Regular cardiac myocyte (primary cell): ENCODE measurements at places on chromosomes 13 and 19. TPM values are rescaled to one million over a fixed set of nuclear protein-coding genes. Genes with fewer than 3 reads are reported as not detected.

Gene PLIN4
- total RNA-seq, result 0.28 TPM in 1 of 2 replicates, not detected in the other

Gene ZNF296
- under 0.01 TPM in 1 of 2 replicates, not detected in the other for total RNA-seq

Gene NLRP7
- not detected in 2 replicates for total RNA-seq

Gene EPSTI1
- total RNA-seq, result 3.1 and 4.5 TPM in 2 replicates

Gene TEX101
- not detected in 2 replicates for total RNA-seq

Gene GNG8
- total RNA-seq, result not detected in 2 replicates

Gene C19orf81
- not detected in 2 replicates for total RNA-seq

Gene ZNF850
- total RNA-seq, result 6.2 and 6.7 TPM in 2 replicates

Gene YJEFN3
- 0.28 and 0.38 TPM in 2 replicates for total RNA-seq

Gene ANKLE1
- total RNA-seq, result 1.9 TPM in 1 of 2 replicates, not detected in the other

Gene ZNF253
- total RNA-seq, result 3.1 and 3.9 TPM in 2 replicates

Gene COL5A3
- 4.0 and 18.6 TPM in 2 replicates for total RNA-seq

Gene C19orf73
- 0.58 and 0.85 TPM in 2 replicates for total RNA-seq

Gene OR10H1
- total RNA-seq, result not detected in 2 replicates

Gene SBK2
- not detected in 2 replicates for total RNA-seq

Gene LATS2
- 11.0 and 11.7 TPM in 2 replicates for total RNA-seq

Gene SLC10A2
- not detected in 2 replicates for total RNA-seq

Gene FREM2
- total RNA-seq, result not detected in 2 replicates

Gene SRRM5
- not detected in 2 replicates for total RNA-seq

Gene ADAMTSL5
- total RNA-seq, result 1.9 and 3.4 TPM in 2 replicates

Gene MISP
- 0.19 and 0.85 TPM in 2 replicates for total RNA-seq

Gene FFAR2
- not detected in 2 replicates for total RNA-seq

Gene GJB2
- total RNA-seq, result under 0.01 TPM in 2 replicates

Gene EDNRB
- 5.4 and 11.8 TPM in 2 replicates for total RNA-seq

Gene PTGER1
- total RNA-seq, result 1.7 and 3.5 TPM in 2 replicates

Gene C19orf85
- total RNA-seq, result not detected in 2 replicates

Gene N4BP2L1
- total RNA-seq, result 0.58 and 8.2 TPM in 2 replicates

Gene CGB5
- total RNA-seq, result not detected in 2 replicates

Gene FCER2
- total RNA-seq, result not detected in 2 replicates

Gene PRR19
- total RNA-seq, result 0.19 and 0.28 TPM in 2 replicates

Gene AZU1
- total RNA-seq, result not detected in 2 replicates

Gene TNFSF9
- 0.19 and 1.1 TPM in 2 replicates for total RNA-seq

Gene HIF3A
- under 0.01 and 1.1 TPM in 2 replicates for total RNA-seq

Gene KIR2DL3
- total RNA-seq, result not detected in 2 replicates

Gene KRTDAP
- not detected in 2 replicates for total RNA-seq

Gene LACC1
- total RNA-seq, result 7.5 and 87.7 TPM in 2 replicates

Gene APOE
- total RNA-seq, result 9.0 and 20.6 TPM in 2 replicates

Gene CELF5
- total RNA-seq, result not detected in 2 replicates

Gene TMEM272
- total RNA-seq, result not detected in 2 replicates

Gene LTBP4
- total RNA-seq, result 6.8 and 7.1 TPM in 2 replicates

Gene DNAJC15
- 9.6 and 16.5 TPM in 2 replicates for total RNA-seq

Gene CRX
- total RNA-seq, result not detected in 2 replicates

Gene ZNF723
- total RNA-seq, result not detected in 2 replicates

Gene OVOL3
- total RNA-seq, result not detected in 2 replicates

Gene ZNF845
- total RNA-seq, result 9.6 and 9.9 TPM in 2 replicates

Gene ZNF264
- 24.9 and 38.3 TPM in 2 replicates for total RNA-seq

Gene TLE2
- total RNA-seq, result 0.58 and 3.4 TPM in 2 replicates

Gene SMIM24
- total RNA-seq, result not detected in 2 replicates

Gene ZSCAN5B
- under 0.01 TPM in 1 of 2 replicates, not detected in the other for total RNA-seq

Gene TOMM40
- total RNA-seq, result 36.9 and 94.9 TPM in 2 replicates

Gene GAPDHS
- total RNA-seq, result not detected in 2 replicates

Gene KLF2
- 1.7 and 5.6 TPM in 2 replicates for total RNA-seq

Gene ZNF575
- under 0.01 and 0.28 TPM in 2 replicates for total RNA-seq

Gene KCNC3
- under 0.01 and 0.28 TPM in 2 replicates for total RNA-seq

Gene HSPB6
- total RNA-seq, result 36.4 and 96.1 TPM in 2 replicates
